ENCODE measurements at places on chromosomes 16 and 17.

- DNase-seq, result no peak
Observed at GRCh38 chr17:35906191-35906925, 24.2 kb downstream of the RDM1 start.

DNA sequence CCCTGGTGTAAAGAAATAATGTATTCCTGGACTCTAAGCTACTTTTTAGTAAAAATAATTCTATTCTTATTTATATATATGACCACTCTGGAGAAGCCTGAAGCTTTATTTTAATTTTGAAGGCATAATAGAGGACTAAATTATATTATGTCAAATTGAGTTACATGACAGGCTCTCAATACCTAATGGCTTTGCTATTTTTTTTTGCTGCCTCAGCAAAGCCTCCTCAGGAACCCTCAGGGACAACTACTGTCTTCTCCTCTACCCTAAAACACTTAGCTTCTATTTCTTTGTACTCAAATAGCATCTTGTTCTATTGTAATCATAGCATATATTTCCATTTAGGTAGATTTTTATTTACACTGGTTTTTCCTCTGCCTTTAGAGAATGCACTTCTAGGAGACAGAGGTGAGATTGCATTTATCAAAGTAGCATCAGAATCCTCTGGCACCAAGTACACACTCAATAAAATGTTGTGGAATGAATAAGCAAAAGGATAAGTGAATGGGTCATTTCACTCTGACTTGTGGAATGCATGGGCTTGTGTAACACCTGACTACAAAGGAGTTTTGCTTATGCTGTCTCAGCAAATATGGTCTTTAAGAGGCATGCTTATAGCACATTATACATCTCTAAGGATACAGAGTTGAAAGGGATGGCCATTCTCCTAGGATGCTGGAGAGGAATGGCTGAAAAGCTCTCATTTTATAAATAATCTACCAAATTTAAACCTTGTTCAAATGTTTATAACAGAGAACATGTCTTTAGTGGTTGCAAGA is 605.2 kb downstream of the KCNJ2 start:
- DNase-seq, result no peak

DNA sequence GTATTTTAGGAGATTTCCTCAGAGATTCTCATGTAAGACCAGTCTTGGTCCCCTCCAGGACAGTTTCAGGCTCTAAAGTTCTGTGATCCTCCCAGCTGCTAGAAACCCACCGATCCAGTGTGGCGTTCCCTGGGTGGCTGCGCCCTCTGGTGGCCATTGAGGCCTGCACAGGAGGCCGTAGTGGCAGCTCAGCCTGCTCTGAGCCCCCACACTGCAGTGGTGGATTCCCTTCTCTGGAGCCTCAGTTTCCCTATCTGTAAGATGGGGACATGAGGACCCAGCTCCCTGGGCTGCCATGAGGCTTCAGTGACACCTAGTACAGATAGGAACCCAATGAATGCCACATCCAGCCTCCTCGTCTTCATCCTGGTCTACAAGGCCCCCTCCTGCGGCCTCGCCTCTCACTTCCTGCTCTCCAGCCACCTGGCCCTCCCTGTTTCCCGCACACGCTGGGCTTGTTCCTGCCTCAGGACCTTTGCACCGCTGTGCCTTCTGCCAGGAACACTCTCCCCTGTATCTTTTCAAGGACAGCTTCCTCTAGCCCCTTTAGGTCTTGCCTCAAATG is 16.5 kb downstream of the CCDC102A start:
- DNase-seq, result peak; percentile 79

- DNase-seq, result no peak
Observed at GRCh38 chr17:64398320-64398719, 7.7 kb upstream of the PECAM1 start.

- DNase-seq, result no peak
Observed at GRCh38 chr17:31297090-31297489, at the start of gene OMG. TSS of gene OMG (minus strand) at chr17:31297239. CDS start at chr17:31296331, 908 bp downstream.

DNA sequence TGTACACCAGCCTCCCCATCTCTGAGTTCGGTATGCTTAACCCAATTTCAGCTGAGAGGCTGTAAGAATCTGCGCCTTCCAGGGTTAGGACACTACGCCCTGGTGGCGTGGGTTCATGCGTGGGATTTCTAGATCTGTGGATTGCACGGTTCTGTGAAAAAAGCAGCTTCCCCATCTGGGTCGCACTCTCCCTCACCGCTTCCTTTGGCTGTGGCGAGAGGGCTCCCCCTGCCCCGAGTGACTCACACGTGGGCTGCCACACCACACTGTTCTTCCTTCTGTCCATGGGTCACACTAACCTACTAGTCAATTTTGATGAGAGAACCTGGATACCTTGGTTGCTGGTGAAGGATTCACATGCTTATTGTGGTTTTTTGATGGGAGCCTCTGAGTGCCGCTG is 256.0 kb upstream of the MAF start:
- no peak for DNase-seq

- no peak for DNase-seq
Observed at GRCh38 chr16:23172583-23172982, 10.0 kb upstream of the SCNN1G start.

GRCh38 chr17:7572588-7573323 is 6.7 kb upstream of the CD68 start:
- DNase-seq, result peak; percentile 100

GRCh38 chr16:50960517-50961202 is 190.4 kb downstream of the SALL1 start:
- no peak for DNase-seq

DNA sequence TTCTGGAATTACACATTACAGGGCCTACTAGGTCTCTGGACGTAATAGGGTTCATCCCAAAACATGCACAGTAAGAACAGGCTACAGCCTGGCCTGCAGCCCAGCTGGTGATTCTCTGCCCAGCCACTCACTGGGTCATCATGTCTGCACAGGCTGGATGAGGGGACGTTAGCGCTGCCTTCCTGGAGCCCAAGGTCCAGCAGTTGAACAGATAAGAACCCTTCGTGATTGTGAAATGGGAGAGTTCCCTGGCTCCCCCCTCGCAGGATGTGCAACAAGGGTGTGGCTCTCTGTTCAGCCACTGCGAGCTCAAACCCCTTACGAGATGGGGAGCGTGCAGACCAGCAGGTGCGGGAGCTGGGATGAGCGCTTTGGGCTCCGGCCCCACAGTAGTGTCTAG is 200.0 kb upstream of the CDH5 start:
- no peak for DNase-seq

DNA sequence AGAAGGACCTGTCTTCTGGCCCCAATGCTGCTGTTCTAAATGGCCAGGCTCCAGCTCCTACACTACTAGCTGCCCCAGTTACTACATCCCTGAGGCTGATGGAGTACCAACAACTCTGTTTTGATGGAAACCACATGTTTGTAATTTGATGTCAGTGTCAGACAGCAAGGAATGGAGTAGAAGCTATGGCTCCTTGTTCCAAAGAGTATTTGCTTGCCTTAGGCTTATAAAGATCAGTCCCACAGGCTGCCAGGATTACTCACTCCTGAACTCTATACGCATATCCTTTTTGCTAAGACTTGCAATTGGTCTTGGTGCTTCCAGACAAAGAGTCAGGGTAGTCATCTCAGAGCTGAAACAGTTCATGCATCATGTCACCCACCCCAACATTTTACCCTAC is 139.6 kb downstream of the HS3ST3A1 start:
- no peak for DNase-seq

- no peak for DNase-seq
Observed at GRCh38 chr17:14753383-14753782, 452.5 kb downstream of the HS3ST3B1 start.

DNA sequence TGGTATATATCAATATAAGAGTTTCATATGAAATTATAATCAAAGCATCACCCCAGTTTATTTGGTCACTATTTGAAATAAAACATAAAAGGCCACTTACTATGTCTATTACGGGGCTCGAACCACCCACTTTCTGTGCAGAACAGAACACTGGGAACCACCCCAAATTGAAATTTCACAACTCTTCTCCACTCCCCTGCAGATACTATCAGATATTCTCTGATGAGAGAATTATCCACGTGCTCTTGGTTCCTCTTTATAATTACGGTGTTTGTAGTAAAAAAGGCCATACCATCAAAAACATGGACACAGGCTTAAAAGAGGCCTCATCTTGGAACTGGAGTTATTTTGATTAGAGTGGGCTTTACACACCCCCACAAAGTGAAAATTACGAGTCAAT is 82.8 kb downstream of the WDR59 start:
- DNase-seq, result no peak

DNA sequence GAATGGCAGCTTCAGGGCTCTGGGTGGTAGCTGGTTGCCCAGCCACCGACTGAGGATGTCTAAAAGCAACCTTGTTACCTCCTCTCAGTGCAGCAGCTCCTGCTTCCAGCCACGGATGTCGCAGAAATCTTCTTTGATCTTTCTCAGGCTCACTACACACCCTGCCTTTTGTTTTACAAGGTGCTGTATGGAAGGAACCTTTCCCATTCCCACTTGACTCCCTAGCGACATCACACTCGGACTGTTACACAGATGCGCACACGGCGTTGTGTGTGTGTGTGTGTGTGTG is 135.8 kb upstream of the CPHXL start:
- DNase-seq, result no peak

- DNase-seq, result no peak
Observed at GRCh38 chr17:2157081-2157480, 102.2 kb downstream of the HIC1 start.

DNA sequence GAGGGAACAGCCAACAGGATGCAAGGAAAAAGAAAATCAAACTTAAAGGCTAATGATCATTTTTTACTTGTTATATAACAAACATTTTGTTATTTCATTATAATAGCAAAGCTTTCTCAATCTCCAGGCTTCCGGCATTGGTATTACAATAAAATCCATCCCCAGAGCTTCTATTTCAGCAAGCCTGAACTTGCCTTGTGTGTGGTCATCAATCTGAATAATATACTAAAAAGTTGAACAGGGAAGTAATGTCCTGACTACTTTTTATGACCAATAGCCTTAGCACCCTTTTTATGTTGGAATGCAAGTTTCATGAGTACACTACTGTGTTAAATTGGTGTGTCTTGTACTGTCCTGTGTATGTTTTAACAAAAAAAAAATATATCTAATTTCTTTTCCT is 27.1 kb upstream of the VWA3A start:
- DNase-seq, result no peak

- DNase-seq, result no peak
Observed at GRCh38 chr16:27646806-27647205, 96.9 kb downstream of the KATNIP start.

GRCh38 chr16:84720177-84720579 is 20.4 kb downstream of the USP10 start:
- DNase-seq, result no peak

DNA sequence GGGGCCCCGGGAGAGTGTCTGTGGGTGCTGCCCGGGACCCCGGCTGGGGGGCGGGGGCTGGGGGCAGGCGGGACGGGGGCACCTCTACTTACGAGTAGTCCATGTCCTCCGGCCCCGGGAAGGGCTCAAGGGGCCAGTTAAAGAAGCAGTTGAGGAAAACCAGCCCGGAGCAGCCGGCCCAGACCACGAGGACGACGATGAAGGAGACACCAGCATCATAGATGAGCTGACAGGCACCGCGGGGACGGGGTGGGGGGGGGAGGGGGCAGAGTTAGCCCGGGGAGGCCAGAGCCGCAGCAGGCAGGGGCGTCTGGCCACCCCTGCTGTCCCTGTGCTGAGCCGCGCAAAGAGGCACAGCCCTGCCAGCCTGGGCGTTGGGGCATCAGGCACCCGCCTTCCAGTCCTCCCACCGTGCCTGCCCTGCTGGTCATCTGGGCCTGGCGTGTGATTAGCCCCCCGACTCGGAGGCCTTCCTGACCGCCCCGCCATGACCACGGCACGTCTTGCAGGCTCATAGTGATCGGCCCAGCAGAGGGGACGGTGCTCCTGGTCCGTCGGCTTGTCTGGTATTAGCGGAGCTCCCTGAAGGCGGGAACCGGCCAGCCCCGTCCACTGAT is 29.0 kb upstream of the PITPNA start:
- no peak for DNase-seq

Data from stimulated activated CD4-positive, alpha-beta T cell treated with anti-CD3 and anti-CD28 coated beads, Interleukin-1b, Interleukin-23, amount 100 ng/mL, for 48 hours (primary cell).